Uterus (tissue), 4 donors: ENCODE measurements at places on chromosomes 6 and 20.

GRCh38 chr6:144585217-144585814 is 300.2 kb downstream of the UTRN start:
- DNase-seq = no peak

DNA sequence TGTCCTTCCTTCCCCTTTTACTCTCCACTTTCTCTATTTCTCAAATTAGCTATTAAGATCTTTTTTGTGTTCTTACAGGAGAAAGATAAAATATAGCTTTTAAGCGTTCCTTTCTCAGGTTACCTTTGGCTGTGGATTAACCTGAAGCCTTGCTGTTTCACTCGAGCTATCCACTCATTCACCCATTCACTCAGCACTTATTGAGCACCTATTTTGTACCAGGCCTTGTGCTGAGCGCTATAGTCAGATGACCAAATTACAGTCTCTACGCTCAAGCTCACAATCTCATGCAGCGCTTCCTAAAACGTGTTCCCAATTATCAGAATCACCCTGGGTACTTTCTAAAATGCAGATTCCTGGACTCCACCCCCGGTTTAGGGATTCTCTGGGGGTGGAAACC is 1.8 kb upstream of the CEP250 start:
- no peak for DNase-seq

DNA sequence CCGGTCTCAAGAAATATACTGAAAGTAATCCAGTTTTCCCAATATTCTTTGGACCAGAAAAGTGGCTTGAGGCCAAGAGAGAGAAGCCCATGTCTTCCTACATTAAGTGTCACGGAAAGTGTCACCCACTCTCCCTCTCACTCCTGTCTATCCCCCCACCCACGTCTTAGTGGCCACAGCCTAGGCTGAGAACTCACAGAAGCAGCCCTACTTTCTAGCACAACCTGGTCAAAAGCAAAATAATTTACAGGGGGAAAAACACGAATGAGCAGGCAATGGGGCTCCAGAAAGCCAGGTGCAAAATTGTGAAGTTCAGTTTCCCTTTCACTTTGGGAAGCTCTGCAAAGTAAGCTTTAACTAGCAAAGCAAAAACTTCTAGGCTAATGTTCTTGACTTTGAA is 118.0 kb downstream of the OPRM1 start:
- DNase-seq = no peak

GRCh38 chr6:153301602-153302001 is 170.5 kb upstream of the RGS17 start:
- DNase-seq = no peak

DNA sequence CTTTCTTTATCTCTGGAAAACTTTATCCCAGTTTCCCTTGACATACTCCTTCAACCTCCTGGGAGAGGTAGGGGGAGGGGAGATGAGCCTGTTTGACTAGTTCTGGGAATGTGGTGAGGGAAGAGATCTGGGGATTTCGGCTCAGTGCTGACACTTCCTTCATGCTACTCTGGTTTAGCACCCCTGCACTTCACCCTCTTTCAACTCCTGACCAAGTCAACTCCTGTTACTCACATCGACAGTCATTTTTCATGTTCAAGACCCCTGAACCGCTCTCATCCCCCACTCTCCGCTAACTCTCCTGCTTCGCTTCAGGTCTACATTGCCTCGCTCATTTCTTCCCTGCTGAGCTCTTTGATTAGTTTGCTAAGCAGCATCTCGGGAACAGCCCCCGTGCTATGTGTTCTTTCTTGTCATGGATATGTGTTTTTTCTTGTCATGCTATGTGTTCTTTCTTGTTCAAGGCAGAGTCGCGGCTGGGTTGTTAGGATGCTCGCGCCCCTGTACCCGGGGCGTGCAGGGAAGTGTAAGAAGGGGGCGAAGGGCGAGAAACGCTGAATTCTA is 16.6 kb upstream of the TRIM27 start:
- peak; percentile 35 for DNase-seq
